ENCODE measurements at places on chromosomes 11 and 22. TPM values are rescaled to one million over a fixed set of nuclear protein-coding genes. Genes with fewer than 3 reads are reported as not detected.

GRCh38 chr22:17191163-17191784 lies 28.0 kb downstream of the ADA2 start:
- DNase-seq = no peak

- DNase-seq = no peak
These were observed 278.2 kb downstream of the BRD1 start for GRCh38 chr22:49549256-49550140.

GRCh38 chr11:129249923-129250322 lies 57.8 kb upstream of the ARHGAP32 start:
- no peak for DNase-seq

DNA sequence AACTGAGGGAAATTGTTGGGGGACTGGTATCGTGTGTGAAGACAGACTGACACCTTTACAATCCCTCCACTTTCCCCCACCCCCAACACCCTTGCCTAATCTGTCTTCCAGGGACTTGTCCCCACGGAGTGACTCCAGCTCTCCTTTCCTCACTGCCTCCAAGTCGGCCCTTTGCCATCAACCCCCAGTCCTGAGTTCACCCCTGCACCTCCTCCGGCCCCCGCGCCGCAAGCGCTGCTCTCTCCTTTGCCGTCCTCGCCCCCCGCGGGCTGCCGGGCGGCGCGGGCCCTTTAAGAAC lies 183 bp upstream of the ABCG4 start:
- DNase-seq = peak; percentile 30

DNA sequence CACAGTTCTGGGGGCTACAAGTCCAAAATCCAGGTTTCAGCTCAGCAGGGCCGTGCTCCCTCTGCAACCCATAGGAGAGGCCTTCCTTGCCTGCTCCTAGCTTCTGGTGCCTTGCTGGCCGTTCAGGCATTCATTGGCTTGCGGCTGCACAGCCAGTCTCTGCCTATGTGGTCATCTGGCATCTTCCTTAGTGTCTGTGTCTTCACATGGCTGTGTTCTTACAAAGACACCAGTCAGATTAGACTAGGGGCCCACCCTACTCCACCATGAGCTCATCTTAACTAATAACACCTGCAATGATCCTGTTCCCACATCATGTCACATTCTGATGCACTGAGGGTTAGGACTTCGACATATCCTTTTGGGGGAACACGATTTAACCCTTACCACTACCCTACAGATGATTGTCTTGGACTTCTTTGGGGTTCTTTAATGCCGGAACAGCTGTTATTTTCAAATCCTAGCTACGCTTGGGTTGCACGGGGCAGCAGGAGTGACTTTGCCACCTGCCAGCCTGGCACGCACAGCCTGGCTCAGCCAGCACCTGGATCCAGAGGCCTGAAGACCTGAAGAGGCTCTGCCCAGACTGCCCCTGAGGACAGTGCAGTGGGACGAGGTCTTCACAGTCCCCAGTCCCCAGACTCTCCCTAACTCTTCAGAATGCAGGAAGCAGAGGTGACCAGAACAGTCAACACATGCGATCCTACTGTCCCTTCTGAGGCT lies 7.7 kb upstream of the NEAT1 start:
- no peak for DNase-seq

Gene MSANTD4
- total RNA-seq = 20.4 TPM
